GM23338 (cell line): ENCODE measurements at places on chromosomes 1 and 21.

DNA sequence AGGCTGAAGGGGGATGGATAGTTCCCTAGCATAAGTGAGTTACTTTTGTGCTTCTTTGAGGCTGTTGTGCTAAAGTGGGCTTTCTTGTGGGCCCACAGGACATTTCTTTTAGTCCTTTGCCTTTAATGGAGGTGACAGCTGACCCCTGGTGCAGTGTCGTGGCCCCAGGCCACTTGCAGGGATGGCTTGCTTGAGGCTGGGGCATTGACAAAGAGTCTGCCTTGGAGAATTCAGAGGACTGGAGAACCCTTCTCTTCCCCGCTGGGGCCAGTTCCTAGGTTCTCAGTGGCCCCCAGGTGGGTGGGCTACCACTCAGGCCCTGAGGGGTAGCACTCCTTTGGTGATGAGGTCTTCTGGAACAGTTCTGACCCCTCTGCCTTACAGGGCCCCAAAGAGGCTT lies 12.8 kb downstream of the ABCG1 start:
- DNase-seq, result no peak

GRCh38 chr1:153288634-153289275 lies 24.0 kb downstream of the PGLYRP3 start:
- peak; percentile 75 for DNase-seq

- no peak for DNase-seq
Measured at GRCh38 chr1:117843791-117844190, 85.6 kb downstream of the GDAP2 start.

- DNase-seq, result peak; percentile 20
Measured at GRCh38 chr1:243415663-243416408, 160.0 kb downstream of the SDCCAG8 start.

- peak; percentile 81 for DNase-seq
Measured at GRCh38 chr1:35718492-35719336, at the start of gene C1orf216. TSS of gene C1orf216 (minus strand) at chr1:35718884. CDS start at chr1:35716321, 2,563 bp downstream.

GRCh38 chr1:62024690-62025089 lies 170.0 kb upstream of the L1TD1 start:
- DNase-seq, result no peak

DNA sequence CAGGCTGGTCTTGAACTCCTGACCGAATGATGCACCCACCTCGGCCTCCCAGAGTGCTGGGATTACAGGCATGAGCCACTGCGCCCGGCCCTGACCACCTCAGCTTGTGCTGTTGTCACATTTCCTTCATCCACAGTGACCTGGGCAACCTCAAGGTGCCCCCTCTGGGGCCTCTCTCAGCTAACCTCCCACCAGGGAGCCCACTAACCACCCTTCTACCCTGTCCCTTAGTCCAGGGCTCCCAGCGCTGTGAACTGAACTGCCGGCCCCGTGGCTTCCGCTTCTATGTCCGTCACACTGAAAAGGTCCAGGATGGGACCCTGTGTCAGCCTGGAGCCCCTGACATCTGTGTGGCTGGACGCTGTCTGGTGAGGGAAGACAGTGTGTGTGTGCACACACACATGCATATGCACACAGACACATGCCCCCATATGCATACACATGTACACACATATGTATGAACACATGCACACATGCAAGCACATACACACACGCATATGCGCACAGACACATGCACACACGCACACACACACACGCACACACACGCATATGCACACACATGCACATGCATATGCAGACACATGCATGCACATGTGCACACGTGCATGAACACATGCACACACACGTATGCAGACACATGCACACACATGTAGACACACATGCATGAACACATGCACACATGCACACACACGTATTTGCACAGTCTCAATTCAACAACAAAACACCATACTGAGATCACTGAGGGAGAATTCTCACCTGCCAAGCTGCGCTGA lies 6.2 kb downstream of the ADAMTSL4 start:
- DNase-seq, result no peak

GRCh38 chr1:18945401-18945849 lies 11.1 kb downstream of the IFFO2 start:
- DNase-seq, result peak; percentile 58

- DNase-seq, result no peak
Measured at GRCh38 chr21:26168371-26168770, 2.2 kb downstream of the APP start.

DNA sequence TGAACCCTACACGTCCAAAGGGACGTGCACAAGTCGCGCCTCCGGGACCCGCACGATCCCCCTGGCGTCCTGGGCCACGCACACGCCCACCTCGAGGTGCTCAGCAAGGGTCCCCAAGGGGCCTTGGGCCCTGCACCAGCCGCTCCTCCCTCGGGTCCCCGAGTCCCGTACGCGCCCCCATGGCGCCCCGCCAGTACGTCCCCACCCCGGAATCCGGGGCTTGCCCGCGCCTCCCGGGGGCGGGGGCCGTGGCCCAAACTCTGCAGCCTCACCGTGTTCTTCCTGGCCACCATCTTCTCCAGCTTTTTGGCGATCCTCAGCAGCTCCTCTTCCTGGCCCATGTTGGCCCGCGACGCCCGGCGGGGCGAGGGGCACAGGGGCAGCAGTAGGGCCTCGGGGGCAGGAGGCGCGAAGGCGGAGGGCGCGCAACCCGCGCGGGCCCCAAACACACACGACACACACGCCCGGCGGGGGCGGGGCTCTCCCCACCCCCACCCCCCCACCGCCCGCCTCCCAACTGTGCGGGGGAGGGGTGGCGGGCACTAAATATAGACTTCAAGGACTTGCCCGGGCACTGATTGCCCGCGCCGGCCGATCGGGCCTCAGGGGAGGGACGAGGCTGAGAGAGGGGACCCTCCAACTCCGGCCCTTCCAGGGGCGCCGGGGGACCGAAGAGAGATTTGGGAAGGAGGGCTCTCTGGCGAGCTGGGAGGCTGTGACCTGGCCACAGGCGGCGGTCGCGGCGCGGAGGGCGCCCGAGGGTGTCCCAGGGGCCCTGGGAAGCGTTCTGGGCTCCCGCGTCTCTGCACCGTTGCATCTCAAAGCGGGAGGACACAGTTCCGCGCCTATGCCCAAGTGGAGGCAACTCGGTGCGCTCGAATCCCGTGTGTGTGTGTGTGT lies at the start of gene TCEA3:
TCEA3 (minus strand) TSS at position 456 of the 900 bp plus-strand sequence; CDS start at position 341, 115 bp downstream.
- DNase-seq, result peak; percentile 54

GRCh38 chr1:94130851-94131595 lies 10.1 kb upstream of the ABCA4 start:
- DNase-seq, result no peak

DNA sequence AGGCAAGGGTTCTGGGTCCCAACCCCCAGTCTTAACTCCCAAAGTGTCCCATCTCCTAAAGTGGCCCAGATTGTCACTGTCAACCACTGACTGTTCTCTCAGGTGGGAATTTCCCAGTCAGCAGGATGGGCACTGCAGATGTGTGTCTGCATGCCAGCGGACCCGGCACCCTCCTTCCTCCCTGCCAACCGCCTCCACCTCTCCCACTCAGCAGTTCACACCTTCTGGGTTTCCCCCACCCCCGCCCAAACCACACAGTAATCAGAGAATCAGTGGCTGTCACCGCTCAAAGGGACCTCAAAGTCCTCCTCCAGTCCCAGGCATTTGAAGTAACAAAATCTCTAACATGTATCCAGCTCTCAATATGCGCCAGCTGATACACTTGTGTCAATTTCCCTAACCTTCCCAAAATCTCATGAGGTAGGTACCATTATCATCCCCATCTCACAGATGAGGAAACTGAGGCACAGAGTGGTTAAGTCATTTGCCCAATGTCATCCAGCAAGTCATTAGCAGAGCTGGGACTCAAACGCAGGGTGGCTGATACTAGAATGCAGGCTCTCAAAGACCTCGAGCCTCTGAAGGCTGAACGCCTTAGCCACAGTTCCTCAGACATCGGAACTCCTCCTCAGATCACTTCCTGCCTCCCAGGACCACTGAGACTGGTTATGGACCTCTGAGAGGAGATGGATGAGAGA lies 4.8 kb downstream of the RUNX3 start:
- DNase-seq, result no peak

DNA sequence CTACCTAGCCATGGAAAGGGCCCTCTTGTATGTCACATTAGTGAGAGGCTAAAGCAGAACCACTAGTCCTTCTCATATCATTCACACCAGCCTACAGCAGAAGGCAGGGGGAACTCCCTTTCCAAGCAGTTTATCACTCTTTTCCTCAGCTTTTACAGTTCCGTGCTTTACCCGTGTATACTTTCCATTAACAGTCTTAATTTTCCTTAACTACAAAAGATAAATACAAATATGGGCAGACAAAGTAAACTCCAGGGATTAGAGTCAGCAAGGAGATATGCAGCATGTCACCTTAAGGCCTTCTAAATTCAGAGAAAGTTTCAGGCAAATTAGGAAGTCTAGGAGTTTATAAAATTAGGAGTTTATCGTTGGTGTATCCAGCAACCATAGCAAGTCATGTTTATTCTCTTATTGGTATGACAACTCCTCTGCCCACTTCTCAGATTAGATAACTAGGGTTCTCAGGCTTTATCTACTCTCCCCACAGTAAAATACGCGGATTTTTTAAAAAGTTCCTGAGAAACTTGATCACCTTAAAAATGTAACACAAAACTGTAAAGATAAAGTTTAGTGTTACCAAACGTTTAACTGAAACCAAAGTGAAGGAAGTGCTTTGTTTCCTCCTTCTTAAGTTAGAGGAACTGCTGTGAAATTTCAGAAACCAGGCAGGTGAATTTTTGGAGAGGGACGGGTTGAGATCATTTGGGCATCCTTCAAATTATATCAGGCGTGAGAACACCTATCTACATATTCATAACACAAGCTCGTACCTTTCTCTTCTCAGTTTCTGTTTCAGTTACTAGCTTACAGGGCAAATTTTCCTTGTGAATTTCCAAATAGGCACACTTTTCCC lies 42.7 kb upstream of the SLC19A2 start:
- DNase-seq, result peak; percentile 10

GRCh38 chr1:192635041-192635440 lies 906 bp upstream of the RGS13 start:
- no peak for DNase-seq

- DNase-seq, result no peak
Measured at GRCh38 chr1:48329486-48329885, 107.0 kb downstream of the SLC5A9 start.

- DNase-seq, result no peak
Measured at GRCh38 chr1:45485949-45486348, 5.0 kb downstream of the TESK2 start.

- DNase-seq, result peak; percentile 35
Measured at GRCh38 chr1:24416666-24417391, 1.2 kb downstream of the NIPAL3 start.

GRCh38 chr21:29487154-29487553 lies 188.4 kb downstream of the BACH1 start:
- DNase-seq, result peak; percentile 35

DNA sequence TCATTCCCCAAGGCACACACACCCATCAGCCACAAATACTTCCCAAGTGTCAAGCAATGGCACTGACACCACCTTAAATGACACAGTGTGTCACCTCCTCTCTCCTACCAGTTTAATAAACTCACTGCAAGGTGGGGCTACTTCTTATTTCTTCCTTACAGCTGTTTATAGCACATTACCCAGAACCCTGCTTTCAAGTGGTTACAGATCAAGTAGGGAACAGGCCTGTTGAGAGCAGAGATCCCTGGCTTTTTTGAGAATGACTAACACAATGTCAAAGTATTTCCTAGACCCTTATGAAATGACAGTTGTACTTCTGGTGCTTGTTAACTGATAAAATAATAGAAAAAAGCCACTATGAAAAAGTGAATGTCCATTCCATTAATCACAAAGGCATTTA lies 19.8 kb downstream of the ZBTB17 start:
- DNase-seq, result no peak

DNA sequence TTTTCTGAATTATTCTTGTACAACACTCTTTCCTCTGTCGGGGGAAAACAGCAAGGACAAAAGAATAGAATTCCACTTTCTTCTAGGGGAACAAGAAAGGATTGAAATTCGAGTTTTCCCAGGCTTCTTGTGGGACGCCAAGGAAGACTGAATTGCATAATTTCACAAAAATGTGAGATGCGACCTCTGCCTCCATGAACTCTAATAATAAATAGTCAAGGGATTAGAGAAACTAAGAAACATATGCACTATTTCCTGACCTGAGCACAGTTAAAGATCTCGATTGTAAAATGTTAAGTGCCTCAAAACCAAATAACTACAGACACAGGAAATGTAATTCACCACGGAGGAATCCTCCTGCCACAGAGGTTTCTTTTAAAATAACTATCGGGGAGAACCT lies 117.3 kb upstream of the MARK1 start:
- no peak for DNase-seq

DNA sequence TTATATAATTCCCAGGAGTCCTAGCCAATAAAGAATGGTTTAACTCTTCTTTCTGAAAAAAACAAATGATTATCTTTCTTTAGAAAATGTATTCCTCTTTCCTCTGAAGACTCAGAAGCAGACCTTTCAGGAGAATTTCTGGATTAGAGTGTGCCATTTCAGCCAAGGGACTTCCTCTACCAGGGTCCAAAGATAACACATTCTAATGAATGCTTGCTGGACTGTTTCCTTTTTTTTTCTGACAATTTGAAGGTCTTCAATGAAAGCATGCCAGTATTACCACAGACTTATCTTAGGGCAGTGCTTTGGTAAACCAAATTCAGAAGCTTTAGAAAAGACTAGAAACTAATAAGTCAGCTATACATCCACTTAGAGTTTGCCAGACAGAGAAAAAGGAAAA lies 80.5 kb downstream of the RERE start:
- DNase-seq, result no peak

DNA sequence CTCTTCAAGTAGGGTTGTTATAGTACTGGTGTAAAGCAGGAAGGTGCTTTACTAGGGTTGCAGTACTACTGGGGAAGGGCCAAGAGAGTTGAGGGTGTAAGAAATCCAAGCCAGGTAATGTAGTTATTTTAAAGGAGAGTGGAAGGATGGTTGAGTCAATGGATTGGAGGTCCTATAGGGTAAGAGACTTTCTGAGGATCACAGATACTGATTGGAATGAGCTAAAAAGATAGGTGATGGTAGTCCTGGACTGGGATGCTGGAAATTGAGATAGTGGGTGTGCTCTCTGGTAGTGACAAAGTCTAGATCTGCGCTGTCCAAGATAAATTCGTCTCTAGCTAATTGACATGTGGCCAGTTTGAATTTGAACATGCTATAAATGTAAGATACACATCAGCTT lies 7.0 kb downstream of the TXLNA start:
- no peak for DNase-seq

DNA sequence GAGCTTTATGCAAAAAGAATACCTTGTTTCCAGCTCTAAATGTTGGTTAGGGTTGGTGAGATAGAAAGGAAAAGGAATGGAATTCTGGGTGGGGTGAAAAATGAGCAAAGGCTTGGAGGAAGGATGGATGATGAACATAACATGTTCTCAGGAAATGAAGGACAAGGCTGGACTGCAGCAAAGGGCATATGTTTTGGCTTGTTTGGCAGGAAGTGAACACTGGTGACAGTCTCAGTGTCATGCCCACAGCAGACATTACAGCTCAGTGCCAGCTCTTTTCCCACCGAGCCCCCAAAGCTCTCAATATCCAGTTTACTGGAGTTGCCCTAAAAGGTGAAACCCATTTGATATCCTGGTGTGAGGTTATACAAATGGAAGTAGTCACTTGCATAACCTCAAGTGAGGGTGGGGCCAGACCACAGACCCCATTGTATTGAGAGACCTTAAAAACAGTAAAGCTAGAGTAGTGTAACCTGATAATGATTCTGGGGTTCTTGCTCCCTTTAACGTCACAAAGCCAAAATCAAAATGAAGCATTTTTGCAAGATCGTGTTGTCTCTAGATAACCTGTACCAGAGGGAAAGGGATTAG lies 270.6 kb downstream of the NFIA start:
- peak; percentile 53 for DNase-seq
